ENCODE measurements at places on chromosomes 5 and 9.

DNA sequence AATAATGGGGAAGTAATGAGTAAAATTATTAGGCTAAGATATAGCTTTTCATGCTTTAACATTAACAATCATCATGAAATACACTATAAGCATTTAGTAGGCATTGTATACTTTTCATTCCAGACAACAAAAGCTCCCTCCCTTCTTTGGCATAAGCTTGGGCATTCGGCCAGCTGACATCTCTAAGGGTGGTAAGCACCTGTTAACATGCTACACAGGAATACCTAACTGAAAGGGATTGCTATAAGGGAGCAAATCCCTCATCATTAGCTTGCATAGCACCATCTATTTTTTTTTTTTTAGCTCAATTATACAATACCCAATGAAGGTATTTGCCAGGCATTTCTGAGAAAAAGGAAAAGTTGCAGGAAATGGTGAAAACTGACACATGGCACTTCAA is 16.6 kb downstream of the STRBP start:
- no peak for DNase-seq

GRCh38 chr9:123763910-123764588 is 165.9 kb downstream of the DENND1A start:
- DNase-seq, result no peak

GRCh38 chr9:21750021-21750735 is 52.3 kb upstream of the MTAP start:
- no peak for DNase-seq

GRCh38 chr9:18542837-18543405 is 69.0 kb downstream of the ADAMTSL1 start:
- no peak for DNase-seq

DNA sequence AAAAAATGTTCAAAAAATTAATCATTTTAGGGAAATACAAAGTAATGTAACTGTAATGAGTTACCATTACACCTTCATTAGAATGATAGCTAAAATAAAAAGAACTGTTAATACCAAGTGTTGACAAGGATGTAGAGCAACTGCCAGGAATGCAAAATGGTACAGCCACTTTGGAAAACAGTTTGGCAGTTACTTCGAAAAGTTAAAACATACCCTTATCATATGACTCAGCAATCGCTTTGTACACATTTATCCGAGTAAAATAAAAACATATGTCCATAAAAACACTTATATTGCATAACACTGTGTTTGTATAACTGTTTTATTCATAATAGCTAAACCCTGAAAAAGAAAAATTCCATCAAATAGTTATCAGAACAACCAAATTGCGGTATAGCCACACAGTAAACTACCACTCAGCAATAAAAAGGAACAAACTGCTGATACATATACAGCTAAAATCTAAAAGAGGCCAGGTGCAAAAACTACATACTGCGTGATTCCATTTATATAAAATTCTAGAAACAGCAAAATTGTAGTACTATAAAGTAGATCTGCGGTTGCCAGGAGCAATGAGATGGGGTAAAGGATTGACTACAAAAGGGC is 61.7 kb downstream of the RFX3 start:
- DNase-seq, result no peak

- peak; percentile 33 for DNase-seq
Measured at GRCh38 chr5:142849466-142849865, 79.3 kb downstream of the ARHGAP26 start.

DNA sequence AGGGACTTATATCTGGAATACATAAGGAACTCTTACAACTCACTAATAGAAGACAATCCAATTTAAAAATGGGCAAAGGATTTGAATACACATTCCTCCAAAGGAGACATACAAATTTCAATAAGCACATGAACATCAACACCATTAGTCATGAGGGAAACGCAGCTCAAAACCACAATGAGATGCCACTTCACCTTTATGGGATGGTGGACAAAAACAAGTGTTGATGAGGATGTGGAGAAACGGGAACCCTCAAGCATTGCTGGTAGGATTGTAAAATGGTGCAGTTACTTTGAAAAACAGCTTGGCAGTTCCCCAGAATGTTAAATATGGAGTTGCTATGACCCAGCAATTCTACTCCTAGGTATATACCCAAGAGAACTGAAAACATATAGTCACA is 72.7 kb upstream of the IER5L start:
- DNase-seq, result no peak

- DNase-seq, result no peak
Measured at GRCh38 chr5:132013711-132014110, 2.3 kb upstream of the ACSL6 start.

DNA sequence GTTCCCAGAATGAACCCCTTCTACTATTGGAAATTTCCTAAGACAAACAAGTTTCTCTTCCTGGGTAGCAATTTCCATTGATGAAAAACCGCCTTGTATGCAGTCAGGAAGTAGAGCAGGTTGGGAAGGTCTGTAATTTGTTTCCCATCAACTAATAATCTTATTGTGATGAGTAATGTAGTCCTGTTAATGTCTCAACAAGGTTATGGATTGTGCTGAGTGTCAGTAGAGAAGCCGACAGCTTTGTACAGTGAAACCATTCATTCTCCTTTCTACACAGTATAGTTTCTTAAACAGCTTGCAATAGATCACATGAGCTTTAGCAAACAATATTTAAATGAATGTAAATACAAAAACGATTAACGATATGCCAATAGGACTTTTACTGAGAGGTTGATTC is 355.4 kb upstream of the WWC1 start:
- DNase-seq, result no peak

GRCh38 chr9:113616116-113616515 is 152.6 kb downstream of the RGS3 start:
- DNase-seq, result no peak

GRCh38 chr9:69307446-69308205 is 17.4 kb upstream of the ENTREP1 start:
- DNase-seq, result no peak
